AG08395 (cell line): ENCODE measurements at places on chromosomes 1 and 21.

GRCh38 chr1:27522432-27523336 is 32.7 kb upstream of the WASF2 start:
- peak; percentile 44 for DNase-seq

GRCh38 chr1:8193840-8194406 is 124.0 kb upstream of the SLC45A1 start:
- DNase-seq, result no peak

- peak; percentile 53 for DNase-seq
These were observed 17.9 kb downstream of the CSTB start for GRCh38 chr21:43758111-43758641.

- no peak for DNase-seq
These were observed 449.0 kb upstream of the RGS18 start for GRCh38 chr1:191709215-191709614.

DNA sequence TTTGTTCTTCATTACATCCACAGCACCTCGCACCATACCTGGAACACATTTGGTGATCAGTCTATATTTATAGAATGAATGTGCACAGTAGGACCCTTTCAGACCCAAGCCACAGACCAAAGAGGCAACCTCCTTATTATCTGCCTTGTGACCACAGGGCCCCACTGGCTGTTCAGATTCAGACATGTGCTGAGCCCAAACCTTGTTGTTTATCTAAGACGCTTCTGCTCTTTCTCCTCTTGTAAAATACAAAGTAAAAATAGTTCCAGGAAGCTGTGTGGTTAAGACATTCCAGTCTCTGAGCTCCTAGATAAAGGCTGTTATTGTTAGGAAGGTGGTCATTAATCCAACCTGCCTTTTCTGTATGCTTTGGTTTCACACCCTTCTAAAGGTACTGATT is 3.6 kb upstream of the SCMH1 start:
- DNase-seq, result no peak

DNA sequence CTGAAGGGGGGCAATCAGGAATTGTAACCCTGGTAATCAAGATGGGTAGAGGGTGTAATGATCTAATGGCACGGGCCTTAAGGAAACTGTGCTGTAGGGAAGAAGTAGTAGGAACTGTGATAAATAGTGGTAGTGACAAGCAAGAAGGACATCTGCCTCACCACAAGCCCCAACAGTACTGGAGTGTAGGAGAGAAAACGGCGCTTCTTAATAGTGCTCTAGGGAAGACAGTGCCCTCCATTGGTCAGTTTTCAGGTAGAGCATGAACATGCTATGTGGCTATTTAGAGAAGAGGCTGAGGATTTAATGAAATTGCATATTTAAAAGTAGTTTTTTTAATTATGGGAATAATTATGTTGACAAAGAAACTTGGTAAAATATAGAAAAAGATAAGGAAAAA is 32.2 kb downstream of the SLC30A7 start:
- no peak for DNase-seq

GRCh38 chr1:79613046-79613445 is 606.5 kb upstream of the ADGRL4 start:
- DNase-seq, result no peak

DNA sequence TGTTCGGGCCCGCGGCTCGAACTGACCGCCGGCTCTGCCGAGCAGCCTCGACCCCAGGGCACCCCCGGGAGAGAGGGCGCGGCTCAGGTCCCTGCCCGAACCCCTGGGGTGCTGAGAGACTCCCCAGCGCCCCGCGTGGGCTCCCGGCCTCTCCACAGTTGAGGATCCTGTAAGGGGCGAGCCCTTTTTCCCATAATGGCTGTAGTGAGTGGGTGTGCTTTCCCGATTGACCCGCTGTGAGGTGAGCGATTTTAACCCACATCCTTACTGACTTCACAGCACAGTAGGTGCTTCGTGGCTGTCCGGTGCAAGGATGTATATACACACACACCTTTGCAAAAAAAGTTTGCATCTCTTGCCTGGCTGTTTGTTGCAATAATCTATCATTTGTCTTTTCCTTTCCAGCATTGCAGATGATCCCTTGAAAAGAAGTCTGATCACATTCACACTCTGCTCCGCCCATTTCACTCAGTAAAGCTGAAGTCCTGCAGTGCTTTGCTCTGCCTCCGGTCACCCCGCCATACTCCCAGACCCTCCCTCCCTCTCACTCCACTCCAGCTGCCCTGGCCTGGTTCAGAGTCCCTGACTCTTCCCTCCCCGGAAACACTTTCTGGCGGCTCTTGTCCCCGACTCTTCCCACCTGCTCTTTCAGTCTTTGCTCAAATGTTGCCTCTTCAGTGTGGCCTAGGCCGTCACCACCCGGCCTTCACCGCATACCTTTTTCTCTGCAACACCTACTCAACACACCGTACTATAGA is 955 bp upstream of the UBE2G2 start:
- DNase-seq, result no peak

DNA sequence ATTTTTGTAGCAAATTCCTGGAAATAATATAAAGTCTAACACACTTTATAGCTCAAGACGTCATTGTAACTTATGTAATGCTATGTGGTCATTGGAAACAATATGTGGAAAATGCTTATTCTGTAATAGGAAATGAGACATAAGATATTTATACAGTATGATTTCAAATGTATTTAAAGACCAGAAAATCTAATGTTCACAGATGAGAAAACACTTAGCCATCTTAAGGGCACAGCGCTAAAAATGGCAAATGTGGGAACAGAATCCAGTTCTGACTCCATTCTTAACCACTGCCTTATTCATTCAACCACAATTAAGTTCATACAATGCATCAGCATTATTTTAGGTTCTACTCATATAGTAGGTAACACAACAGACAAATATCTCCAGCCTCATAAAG is 12.5 kb downstream of the CSDE1 start:
- DNase-seq, result no peak

GRCh38 chr21:16437586-16437985 is 707.8 kb downstream of the USP25 start:
- no peak for DNase-seq

DNA sequence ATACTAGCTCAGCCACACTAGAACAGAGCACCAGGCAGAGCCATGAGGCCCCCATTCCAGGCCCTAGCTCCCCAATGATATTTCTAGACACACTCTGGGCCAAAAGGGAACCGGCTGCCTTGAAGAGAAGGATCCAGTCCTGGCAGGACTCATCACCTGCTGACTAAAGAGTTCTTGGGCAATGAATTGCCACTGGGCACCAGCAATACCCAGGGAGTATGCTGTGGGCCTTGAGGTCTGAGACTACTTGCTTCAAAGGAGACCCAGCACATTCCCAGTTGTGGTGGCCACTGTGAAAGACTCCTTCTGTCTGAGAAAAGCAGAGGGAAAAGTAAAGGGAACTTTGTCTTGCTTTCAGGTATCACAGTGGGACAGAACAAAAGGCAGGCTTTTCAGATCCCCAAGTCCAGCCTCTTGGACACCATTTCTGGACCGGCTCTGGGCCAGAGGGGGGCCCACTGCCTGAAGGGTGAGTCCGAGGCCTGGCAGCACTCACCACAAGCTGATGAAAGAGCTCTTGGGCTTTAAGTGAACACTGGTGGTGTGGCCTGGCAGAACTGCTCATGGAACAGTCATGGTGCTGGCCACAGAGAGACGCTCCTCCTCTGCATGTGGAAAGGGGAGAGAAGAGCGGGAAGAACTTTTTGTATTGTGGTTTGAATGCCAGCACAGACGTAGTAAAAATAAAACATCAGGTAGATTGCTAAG is 72.5 kb downstream of the CDC42BPA start:
- DNase-seq, result no peak

GRCh38 chr1:173038875-173039554 is 11.7 kb downstream of the TNFSF18 start:
- no peak for DNase-seq

DNA sequence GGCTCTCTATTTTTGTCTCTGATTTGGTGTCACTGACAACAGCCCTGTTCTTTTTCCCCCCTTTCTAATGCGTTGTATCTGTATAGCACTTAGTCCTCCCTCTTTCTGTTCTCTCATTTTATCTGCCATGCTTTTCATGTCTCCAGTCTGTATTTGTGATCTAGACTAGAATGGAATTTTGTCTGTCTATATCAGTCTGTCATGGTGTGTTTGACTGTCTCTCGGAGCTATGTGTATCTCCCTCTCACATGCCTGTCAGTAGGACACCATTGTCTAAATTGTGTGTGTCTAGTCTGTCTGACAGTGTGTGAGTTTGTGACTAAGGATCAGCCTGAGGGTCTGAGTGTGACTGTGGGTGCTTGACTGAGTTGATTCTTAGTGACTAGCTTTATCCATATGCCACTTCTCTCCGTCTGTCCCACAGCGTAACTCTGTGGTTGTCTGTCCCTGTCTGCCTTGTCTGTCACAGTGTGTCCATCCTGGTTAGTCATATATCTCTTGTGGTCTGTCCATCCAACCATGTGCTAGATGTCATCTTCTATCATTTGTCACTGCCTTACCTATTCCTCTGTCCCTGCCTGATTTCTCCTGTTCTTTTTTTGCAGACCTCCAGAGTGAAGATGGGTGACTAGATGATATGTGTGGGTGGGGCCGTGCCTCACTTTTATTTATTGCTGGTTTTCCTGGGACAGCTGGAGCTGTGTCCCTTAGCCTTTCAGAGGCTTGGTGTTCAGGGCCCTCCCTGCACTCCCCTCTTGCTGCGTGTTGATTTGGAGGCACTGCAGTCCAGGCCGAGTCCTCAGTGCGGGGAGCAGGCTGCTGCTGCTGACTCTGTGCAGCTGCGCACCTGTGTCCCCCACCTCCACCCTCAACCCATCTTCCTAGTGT is 1.4 kb upstream of the B4GALT2 start:
- DNase-seq, result no peak

- no peak for DNase-seq
These were observed 18.5 kb downstream of the NCF2 start for GRCh38 chr1:183571678-183572268.

DNA sequence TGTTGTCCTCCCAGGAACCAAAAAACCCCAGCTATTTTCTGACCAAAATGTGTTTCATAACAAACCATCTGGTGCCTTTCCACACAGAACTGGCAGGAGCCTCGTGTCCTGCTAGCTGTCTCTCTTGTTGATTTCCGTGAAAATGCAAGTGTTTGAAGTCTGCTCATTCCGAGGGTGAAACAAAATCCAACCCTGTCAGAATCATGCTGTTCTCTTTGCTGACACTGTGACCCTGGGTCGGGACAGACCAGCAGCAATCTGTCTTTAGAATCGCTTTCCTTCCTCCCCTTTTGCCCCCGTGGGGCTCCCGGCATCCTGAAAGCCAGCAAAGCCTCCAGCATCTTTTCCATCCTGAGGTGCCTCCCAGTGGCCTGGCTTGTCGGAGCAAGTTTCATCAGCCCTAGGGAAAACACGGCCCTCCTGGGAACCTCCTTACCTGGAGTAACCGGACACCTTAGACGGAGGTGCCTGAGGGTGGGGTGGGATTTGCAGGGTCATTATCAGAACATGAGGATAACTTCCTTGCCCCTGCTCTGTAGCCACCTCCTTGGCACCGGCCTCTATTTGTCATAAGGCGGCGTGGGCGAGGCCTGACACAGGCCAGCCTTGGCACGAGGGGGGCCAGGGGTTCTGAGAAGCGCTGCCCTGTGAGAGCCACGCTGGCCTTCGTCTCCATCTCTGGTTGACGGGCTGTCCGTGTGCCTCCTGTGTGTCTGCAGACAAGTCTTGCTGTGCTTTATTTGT is 24.9 kb downstream of the LDLRAP1 start:
- peak; percentile 73 for DNase-seq

GRCh38 chr1:204480515-204480914 is 14.1 kb downstream of the PIK3C2B start:
- no peak for DNase-seq

GRCh38 chr1:225658041-225658440 is 5.1 kb upstream of the ENAH start:
- DNase-seq, result peak; percentile 30

DNA sequence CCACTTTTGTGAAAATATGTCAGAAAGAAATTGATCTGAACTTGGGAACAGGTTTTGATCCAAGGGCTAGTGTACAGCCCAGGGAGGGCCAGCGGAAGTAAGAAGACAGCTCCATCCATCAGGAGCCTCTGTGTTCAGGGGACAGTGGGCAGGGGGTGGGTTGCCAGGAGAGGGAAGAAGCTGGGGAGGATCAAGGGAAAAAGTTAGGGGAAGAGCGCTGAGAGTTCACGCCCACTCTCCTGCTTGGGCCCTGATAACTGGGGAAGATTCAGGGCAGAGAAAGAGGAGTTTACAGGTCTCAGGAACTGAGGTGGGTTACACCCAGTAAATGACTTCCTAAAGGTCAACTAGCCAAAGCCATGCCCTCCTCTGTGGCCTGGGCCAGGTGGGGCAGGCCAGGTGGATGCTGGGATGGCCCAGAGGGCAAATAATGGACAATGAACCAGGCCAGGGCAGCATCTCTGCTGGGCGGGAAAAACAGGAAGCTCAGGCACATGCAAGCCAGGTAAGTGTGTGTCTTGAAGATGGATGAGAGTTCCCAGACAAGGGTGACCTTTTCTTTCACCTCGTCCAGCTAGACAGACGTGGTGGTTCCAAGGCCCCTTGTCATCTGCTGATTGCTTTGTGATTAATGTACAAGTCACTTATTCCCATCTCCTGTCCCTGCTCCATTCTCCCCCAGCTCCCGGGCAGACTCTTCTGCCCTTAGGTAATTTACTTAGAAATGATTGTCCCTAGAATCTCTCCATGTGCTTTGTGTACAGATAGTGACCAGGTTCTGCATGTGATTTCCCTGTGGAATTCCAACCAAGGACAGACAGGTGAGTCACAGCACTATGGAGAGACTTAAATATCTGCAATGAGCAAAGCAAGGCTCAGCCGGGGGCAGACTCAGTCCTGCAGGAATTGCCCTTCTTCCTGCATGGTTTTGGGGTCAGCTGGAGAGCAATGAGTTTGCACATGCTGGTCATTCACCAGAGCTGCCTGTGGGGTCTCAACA is 57.0 kb downstream of the MDM4 start:
- no peak for DNase-seq

DNA sequence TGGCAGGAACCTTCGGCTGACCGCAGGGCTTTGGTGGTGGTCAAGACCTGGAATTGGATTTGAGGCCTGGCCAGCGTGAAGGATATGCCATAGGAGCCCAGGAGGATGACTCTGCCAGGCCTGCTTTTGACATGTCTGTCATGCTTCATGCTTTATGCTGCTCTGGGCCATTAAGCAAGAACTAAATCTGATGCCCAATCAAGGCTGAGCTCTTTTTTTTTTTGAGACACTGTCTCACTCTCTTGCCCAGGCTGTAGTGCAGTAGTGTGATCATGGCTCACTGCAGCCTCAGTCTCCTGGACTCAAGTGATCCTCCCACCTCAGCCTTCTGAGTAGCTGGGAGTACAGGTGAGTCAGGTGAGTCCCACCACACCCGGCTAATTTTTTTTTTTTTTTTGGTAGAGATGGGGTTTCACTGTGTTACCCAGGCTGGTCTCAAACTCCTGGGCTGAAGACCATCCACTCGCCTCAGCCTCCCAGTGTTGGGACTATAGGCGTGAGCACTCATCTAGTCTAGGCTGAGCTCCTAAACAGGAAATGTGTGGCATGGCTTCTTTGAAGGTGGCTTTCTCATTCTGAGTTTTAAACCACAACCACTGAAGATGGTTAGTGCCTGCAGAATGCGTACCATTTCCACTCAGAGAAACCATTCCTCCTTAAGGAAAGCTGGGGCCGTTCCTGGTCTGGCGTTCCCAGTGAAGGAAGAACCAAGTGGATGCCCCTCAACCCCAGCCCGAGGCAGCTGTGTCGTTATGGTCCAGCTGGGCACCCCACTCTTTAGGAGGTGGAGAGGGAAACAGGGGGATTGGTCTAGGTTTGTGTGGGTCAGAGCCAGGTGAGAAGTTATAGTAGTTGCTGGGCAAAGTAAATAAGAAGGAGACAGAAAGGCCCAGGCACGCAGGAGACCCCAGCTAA is 34.2 kb upstream of the ATP5PO start:
- DNase-seq, result no peak
